Thoracic aorta (tissue), 2 donors: ENCODE measurements at places on chromosomes 12 and 14.

- no peak for DNase-seq
Observed at GRCh38 chr12:106794369-106794768, 19.9 kb downstream of the RIC8B start.

DNA sequence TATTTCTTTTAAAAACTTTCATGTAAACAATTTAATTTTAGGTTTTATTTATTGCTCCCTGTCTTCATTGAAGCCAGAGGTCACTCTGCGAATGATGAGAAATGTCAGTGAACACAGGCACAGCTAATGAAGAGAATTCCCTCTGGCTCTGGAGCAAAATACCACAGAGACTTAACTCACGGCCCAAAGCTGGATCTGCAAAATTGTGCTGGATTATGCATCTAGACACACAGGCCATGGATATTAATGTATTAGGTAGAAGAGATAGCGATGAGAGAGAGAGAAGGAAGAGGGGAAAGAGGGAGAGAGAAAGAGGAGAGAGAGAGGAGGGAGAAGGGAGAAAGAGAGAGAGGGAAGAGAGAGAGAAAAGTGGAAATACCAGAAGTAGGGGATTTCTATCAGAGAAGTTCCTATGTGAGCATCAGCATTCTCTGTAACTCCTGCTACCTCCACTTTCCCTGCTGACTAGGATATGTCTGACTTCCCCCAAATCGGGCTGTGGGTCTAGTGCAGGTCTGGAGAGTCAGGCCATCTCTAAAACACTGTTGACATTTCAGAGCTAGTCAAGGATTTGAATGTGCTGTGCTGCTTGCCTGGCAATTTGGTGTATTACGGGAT, 3.7 kb downstream of the ARHGDIB start:
- DNase-seq: no peak

- DNase-seq: no peak
Observed at GRCh38 chr12:122064780-122065588, 13.6 kb upstream of the MLXIP start.

DNA sequence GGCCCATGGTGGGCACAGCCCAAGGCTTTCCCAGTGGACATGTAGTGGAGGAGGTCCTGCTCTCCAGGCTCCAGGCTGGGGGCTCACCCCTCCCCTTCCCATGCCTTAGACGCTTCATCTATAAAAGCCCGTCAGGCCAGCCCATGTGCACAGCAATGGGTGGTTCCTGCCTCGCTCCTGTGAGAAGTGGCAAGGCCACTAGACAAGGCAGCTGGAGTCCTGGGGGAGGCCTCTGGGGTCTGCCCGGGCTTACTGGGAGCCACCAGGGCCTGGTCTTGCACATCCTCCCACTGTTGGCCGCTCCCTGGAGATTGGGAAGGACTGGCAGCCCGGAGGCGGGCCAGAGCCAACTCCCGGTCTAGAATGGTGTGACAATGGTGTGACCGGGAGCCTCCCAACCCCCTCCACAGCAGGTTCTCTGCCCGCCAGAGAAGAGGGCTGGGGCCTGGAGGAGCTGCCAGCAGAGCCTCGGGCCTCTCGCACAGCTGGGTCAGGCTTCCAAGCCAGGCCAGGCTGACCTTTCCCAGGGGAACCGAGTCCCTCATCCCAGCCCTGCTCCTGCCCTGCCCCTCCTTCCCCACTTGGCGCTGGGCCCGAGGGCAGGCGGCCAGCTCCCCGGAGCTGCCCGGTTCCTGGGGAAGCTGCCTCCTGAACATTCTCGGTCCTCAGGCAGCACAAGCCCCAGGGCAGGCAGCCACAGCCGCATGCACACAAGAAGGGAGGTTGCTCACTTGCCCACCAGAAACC, 97.9 kb downstream of the RFLNA start:
- peak; percentile 77 for DNase-seq

GRCh38 chr12:31245822-31246469, 80.0 kb downstream of the SINHCAF start:
- DNase-seq: no peak

DNA sequence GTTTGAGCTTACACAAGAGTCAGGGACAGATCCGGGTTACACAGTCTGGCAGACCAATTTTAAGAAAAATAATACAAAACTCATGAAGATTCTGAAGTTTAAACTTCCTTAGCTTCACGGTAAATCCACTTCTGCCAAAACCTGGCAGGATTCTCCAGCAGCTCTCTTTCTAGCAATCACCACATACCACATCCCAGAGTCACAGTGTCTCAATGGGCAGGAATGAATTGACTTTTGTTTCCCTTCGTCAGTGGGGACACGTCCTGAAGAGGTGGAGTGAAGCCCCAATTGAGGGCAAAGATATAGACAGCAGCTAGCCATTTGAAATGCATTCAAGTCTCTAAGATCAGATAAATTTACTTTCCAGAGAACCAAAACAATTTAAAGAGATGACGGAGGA, 117.1 kb upstream of the ARHGAP5 start:
- DNase-seq: no peak

DNA sequence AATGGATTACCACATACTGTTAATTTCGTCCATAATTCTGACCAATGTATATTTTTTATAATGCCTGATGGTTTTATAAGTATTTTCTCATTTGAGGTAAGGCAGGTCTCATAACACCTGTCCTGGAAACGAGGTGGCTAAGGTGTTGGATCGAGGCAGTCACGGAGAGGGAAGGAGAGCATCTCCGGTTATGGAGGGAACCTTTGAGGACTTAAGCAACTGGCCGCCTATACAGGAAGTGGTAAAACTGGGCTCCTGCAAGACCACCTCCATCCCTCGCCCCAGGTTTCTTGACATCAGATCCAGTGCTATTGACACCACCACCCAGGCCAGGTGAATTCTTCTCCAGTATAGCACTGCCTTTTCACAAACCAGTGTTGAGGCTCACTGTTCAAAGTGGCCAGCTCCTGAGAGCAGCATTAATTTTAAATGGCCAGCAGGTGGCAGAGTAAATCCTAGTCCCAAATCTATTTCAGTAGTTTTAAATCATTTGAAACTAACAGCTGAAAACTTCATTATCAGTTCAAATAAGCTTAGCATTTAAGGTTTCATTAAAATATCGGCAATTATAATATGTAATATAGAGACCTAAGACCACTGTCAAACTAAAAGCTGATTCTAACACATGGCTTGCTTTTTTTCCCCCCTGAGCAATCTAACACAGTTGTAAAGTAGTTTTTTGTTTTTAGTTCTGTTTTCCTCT, 100.8 kb downstream of the PPM1A start:
- DNase-seq: no peak

GRCh38 chr14:56284641-56285040, 166.4 kb downstream of the PELI2 start:
- DNase-seq: no peak

DNA sequence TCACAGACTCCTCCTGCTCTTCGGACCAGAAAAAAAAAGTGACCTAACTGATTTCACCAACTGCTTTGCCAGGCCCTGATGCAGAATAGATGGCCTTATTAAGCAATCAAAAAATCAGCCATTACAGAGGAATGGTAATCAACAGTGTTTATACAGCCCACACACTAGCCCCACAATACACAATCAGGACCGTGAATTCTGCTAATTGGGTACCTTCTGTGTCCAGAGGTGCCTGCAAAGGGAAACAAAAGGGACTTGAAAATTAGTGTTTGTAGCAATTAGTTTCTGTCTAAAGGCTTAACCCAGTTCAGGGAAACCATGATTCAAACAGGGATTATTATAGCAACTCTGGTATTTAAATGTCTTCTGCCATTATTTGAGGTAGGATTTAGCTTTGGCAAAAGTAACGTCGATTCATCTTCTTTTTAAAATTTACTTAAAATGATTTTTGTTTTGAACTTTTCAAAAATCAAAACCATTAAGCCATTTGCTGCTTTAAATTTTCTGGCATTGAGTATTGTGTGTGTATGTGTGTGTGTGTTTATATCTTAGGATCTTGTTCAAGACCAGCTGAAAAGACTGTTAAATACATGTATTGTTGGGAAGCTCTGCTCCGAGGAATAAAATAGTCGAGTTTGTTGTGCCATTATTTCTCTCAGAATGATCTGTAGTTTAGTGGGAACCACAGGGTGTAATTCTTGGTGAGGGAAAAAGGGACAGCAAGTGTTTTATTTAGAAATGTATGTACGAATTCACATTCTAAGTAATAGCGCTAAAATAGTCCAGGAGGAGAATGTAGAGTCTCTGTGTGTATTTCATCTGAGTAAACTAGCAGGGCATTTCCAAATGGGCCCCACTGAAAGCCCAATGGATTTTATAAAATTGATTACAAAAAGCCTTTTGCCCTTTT, 156.1 kb downstream of the PTCSC3 start:
- DNase-seq: no peak

GRCh38 chr12:130976171-130976720, 22.5 kb downstream of the ADGRD1 start:
- no peak for DNase-seq

DNA sequence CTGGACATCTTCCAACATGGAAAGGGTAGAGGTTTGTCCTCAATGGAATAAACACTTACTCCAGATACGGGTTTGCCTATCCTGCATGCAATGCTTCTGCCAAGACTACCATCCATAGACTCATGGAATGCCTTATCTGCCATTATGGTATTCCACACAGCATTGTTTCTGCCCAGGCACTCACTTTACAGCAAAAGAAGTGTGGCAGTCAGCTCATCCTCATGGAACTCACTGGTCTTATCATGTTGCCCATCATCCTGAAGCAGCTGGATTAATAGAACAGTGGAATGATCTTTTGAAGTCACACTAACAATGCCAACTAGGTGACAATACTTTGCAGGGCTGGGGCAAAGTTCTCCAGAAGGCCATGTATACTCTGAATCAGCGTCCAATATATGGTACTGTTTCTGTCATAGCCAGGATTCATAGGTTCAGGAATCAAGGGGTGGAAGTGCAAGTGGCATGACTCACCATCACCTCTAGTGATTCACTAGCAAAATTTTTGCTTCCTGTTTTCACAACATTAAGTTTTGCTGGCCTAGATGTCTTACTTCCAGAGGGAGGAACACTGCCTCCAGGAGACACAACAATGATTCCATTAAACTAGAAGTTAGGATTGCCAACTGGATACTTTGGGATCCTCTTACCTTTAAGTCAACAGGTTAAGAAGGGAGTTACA, 140.4 kb downstream of the SLC35F4 start:
- DNase-seq: no peak

GRCh38 chr14:52553002-52553670, 500 bp downstream of the GPR137C start:
- DNase-seq: no peak

- no peak for DNase-seq
Observed at GRCh38 chr14:38777401-38777800, 325.6 kb downstream of the SEC23A start.

DNA sequence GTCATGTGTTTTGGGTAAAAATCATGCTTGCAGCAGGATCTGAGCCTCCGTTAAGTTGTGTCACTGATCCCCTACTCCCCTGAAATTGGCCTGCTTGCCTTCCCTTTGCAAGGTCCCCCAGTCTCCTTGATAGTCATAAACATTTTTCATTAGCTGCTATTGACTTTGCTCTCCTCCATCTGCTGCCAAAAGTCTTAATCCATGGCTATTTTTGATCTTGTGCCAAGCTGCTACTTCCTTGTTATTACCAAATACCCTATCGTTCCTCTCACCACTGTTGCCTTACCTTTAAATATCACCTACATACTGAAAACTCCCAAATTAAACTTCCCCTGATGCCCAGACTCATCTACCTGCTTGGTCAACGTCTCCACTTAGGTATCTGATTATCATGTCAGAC, 148.3 kb downstream of the PHLDA1 start:
- no peak for DNase-seq

DNA sequence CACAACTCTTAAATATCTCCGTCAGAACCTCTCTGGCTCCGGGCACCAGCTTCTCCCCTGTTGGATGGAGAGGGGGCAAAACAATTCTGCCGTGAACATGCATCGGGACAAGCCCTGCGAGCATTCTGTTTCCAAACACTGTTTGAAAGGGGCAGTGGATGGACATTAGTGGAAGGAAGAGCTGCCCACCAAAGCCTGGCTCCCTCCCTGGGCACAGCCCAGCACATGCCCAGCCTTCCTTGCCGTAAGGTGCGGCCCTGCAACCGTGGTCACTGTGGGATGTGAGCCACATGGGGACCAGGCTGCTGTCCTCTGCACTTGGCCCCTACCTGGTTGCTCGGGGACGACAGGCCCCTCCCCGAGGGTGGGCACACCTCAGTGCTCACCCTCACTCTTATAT, 54.0 kb downstream of the TRAFD1 start:
- no peak for DNase-seq

DNA sequence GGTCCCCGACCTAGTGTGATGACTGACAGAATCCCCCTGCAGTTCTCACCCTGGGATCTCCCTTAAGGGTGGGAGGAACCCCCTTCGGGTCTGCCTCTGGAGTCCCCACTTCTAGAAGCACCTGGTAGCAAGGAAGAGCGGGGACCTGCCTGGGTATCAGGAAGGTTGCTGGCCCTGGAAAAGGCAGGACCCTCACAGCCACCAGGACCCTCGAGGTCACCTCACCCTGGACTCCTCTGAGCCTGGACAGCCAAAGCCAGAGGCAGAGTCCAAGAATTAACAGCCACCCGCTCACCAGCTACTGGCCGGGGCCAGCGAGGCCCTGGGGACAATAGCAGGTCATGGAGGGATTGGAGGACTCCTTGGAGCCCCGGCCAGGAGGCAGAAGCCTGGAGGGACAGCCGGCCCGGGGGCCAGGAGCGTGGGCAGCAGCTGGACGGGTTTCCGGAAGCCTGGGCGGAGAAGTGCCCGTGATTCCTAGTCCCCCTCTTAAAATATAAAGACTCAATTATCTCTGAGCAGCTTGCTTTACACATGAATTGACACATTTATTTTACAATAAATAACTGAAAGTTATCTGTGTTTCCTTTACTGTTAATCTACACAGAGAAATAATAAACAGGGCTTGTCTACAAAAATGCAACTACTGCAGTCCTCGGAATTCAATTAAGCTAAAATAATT, 17.5 kb downstream of the BCL11B start:
- DNase-seq: no peak

- no peak for DNase-seq
Observed at GRCh38 chr14:56590535-56590960, 10.9 kb downstream of the TMEM260 start.

- no peak for DNase-seq
Observed at GRCh38 chr12:121114806-121115205, 17.9 kb upstream of the P2RX7 start.

DNA sequence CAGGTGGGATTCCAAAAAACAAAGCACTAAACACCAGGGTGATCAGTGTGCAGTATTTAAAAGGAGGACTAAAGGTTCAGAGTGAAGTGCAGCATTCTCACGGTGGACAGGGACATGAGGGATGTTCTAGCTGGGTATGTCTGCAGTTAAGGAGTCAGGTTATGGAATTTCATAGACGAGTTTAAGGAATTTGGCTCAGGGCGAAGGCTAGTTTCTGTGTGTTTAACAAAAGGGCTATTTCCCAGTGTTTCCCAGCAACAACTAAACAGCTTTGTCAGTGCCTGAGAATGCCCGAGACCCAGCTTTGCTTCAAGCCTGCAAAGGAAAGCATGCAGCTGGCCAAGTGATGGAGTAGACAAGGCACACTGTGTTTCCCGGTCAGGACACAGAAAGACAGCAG, 7.0 kb downstream of the KRT1 start:
- DNase-seq: no peak

DNA sequence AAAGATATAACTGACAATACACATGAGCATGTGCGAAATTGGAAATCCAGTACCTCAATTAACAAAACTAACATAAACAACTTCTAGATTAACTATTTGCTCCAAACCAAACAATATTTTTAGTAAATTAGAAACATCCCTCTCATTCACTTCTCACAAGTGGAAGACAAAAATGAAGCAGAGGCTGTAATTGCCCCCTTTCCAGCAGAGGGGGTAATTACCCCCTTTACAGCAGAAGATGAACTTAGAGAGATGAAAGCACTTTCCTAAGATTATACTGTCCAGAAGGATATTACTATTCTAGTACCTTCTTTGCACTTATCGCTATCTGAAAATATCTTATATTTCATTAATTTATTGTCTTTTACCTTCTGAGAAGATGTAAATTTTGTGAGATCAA, 1025.2 kb downstream of the FSCB start:
- no peak for DNase-seq
